ENCODE measurements at places on chromosomes 6 and 20. TPM values are rescaled to one million over a fixed set of nuclear protein-coding genes. Genes with fewer than 3 reads are reported as not detected.

DNA sequence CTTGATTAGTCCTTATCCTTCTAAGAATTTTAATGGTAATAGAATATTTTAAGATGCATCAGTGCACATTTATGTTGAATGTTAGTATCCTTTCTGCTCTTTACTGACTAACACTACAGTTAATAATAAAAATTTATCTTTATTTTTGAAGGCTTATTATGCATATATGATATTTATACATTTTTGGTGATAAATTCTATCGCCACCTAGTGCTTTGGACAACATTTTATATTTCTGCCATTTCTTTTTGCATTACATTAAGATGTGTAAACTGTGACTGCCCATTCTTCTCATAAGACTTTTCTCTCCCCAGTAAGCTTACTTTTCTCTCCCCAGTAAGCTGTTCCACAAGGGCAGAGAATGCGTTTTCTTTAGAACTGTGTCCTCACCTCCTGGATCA, 252.3 kb downstream of the GRIK2 start:
- no peak for DNase-seq

GRCh38 chr6:134830940-134831339, 119.0 kb downstream of the ALDH8A1 start:
- DNase-seq = no peak

DNA sequence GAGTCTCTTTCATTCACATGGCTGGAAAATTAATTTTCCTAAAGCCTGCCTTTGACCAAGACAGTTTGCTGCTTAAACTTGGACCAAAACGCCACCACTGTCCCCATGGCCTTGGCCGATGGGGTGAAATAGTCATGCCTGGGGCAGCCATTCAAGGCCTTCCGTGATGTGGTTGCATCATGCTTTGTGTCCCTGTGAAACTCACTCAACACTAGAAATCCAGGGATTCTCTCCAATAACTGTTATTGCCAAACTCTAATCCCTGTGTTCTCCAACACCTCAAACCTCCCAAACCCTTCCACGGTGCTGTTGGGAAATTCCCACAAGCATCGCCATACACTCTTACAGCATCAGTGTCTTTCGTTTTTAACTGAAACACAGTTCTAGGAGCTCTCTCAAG, 1.4 kb upstream of the TXNDC5 start:
- DNase-seq = peak; percentile 27

Gene VSX1
- not detected for total RNA-seq

DNA sequence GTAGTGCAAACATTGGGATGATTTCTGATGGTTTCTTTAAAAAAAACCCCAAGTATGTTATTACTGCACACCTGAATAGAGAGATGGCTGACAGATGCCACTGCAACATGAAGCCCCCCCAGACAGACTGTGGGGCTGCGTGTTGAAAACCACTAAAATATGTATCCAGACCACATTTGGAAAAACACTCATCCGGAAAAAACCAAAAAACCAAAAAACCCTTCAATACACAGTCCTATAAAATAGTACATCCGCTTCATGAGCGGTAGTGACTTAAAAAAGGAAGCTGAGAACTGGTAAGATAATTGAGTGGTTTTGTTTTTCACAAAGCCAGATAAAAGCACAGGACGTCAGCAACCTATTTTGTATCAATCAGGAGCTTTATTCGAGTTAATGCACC, 47.1 kb upstream of the EDN3 start:
- no peak for DNase-seq

GRCh38 chr20:58665606-58666005, 14.5 kb downstream of the STX16 start:
- no peak for DNase-seq

- no peak for DNase-seq
Measured at GRCh38 chr6:108733051-108733450, 115.2 kb upstream of the ARMC2 start.

DNA sequence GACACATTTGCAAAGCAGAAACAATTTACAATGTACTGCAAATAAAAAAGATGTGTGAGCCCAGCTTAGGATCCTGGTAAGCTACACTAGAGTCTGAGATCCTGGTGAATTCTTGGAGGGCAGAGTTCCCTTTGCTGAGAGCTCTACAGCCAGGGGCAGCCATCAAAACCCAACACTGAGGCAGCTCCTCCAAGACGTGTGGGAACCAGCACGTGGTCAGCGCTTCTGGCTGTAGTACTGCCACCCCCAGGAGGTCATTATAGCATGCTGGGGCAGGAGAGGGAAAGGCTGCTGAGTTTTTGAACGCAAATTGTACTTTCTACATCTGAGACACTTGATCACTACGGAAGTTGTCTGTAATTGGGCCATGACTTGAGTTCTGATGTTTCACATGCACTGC, 131.5 kb downstream of the INSM1 start:
- DNase-seq = no peak

GRCh38 chr20:39547546-39548408, 585.6 kb downstream of the DHX35 start:
- DNase-seq = no peak

DNA sequence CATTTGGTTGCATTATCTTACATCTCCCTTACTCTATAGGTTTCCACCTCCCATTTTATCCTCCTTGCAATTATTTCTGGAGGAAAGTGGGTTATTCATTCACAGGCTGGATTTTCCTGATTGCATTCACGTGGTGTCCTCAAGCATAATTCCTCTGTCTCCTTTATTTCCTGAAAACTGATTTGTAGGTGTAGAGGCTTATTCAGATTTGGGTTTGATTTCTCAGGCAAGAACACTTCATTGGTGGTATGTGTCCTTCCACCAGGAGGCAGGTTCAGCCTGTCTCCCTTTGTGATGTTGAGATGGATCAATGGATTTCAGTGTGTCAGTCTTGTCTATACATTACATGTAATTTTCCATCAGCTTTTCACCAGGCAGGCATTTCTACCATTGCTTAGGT, 17.3 kb downstream of the DNPH1 start:
- DNase-seq = no peak

DNA sequence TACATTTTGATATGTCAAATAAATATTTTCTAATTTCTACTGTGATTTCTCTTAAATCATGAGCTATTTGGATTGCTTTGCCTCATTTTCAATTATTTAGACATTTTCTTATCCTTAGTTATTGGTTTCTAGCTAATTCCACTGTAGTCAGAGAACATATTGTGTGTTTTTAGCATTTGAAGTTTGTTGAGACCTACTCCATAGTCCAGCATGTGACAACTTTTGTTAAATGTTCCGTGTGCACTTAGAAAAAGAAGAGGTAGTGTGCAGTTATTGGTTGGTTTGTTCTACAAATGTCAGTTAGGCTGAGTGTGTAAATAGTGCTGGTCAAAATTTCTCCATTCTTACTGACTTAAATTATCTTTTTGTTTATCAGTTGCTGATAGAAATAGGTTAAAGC, 138.8 kb downstream of the BCAS1 start:
- DNase-seq = no peak

DNA sequence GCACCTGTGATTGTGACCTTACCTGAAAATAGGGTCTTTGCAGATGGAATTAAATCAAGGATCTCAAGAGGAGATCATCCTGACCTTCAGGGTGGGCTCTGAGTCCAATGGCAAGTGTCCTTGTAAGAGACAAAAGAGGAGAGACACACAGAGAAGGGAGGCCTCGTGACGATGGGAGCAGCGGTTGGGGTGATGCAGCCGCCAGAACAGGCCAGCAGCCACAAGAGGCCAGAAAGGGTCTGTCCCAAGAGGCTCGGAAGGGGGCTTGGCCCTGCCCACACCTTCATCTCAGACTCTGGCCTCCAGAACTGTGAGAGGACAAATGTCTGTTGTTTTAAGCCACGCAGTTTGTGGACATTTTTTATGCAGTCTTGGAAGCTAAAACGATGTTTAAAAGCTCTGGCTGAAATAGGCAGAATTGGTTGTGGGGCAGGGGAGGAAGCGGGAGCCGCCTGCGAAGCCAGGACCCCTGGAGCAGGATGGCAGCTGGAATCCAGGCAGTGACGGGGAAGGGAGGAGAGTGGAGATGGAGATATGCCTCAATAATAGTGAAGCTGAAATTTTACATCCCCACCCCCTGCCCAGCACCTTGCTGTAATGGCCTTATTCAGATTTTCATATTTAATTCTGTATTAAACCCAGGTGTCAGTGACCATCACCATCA, 216.4 kb downstream of the ANKRD60 start:
- DNase-seq = no peak

Gene PRRT1
- total RNA-seq = 1.2 TPM

GRCh38 chr6:52550870-52551269, 26.0 kb downstream of the TRAM2 start:
- no peak for DNase-seq

Gene CTCFL
- total RNA-seq = not detected

GRCh38 chr6:138528956-138529355, 29.7 kb upstream of the NHSL1 start:
- no peak for DNase-seq

Gene PHF1
- total RNA-seq = 19.5 TPM

GRCh38 chr20:15565786-15566185, 1007.5 kb downstream of the KIF16B start:
- DNase-seq = no peak

GRCh38 chr6:113077794-113078193, 730.7 kb downstream of the RFPL4B start:
- DNase-seq = no peak

- no peak for DNase-seq
Measured at GRCh38 chr6:82786248-82786647, 279.4 kb downstream of the UBE3D start.

All from tongue (tissue), 3 donors.